Calu3 (cell line): ENCODE measurements at places on chromosomes 3 and 15. TPM values are rescaled to one million over a fixed set of nuclear protein-coding genes. Genes with fewer than 3 reads are reported as not detected.

Gene MINAR1
- 2.2 and 2.4 TPM in 2 replicates for total RNA-seq

Gene DLG1
- total RNA-seq: 105 and 127 TPM in 2 replicates

Gene CTNNB1
- 252 and 258 TPM in 2 replicates for total RNA-seq

Gene CD200R1L
- not detected in 2 replicates for total RNA-seq

Gene RNF111
- 55.2 and 65.8 TPM in 2 replicates for total RNA-seq

Gene DNAJC19
- total RNA-seq: 90.0 and 92.9 TPM in 2 replicates

Gene MED12L
- total RNA-seq: 4.6 and 5.2 TPM in 2 replicates

Gene PLA2G4B
- total RNA-seq: 4.1 and 6.8 TPM in 2 replicates

Gene TMC3
- total RNA-seq: not detected in 2 replicates

Gene TF
- total RNA-seq: 1.1 TPM in 2 replicates

Gene EXD1
- total RNA-seq: not detected in 2 replicates

Gene SCAMP5
- 10.7 and 13.6 TPM in 2 replicates for total RNA-seq

Gene LYZL4
- total RNA-seq: not detected in 2 replicates

Gene PODXL2
- 36.1 and 43.6 TPM in 2 replicates for total RNA-seq

Gene FEZF2
- total RNA-seq: not detected in 2 replicates

Gene IQCF5
- total RNA-seq: not detected in 2 replicates

Gene HGD
- 23.0 and 29.5 TPM in 2 replicates for total RNA-seq

Gene DPPA2
- total RNA-seq: not detected in 2 replicates

Gene MUC4
- 3.6 and 4.6 TPM in 2 replicates for total RNA-seq

Gene DNAJB11
- 171 and 181 TPM in 2 replicates for total RNA-seq

Gene DNAH1
- 10.2 and 13.1 TPM in 2 replicates for total RNA-seq

Gene NTRK3
- total RNA-seq: not detected in 2 replicates

Gene OCA2
- total RNA-seq: not detected in 2 replicates

Gene ADAMTS9
- 54.6 and 63.3 TPM in 2 replicates for total RNA-seq

Gene GLDN
- total RNA-seq: not detected in 2 replicates

Gene CAND2
- not detected in 2 replicates for total RNA-seq

Gene XIRP1
- total RNA-seq: not detected in 2 replicates

Gene RARRES1
- 1,088 and 1,195 TPM in 2 replicates for total RNA-seq

Gene BFSP2
- total RNA-seq: not detected in 2 replicates

Gene SAXO2
- 1.9 and 5.3 TPM in 2 replicates for total RNA-seq

Gene CLDN11
- total RNA-seq: 5.1 and 8.7 TPM in 2 replicates

Gene CFAP100
- total RNA-seq: not detected in 2 replicates

Gene MME
- total RNA-seq: 12.8 and 14.4 TPM in 2 replicates

Gene P2RY14
- total RNA-seq: not detected in 2 replicates

Gene GOLGA6L7
- not detected in 2 replicates for total RNA-seq

Gene SYNPR
- 0.90 TPM in 1 of 2 replicates, not detected in the other for total RNA-seq

Gene AHSG
- total RNA-seq: 0.24 and 0.39 TPM in 2 replicates

Gene SLC9C1
- not detected in 2 replicates for total RNA-seq

Gene MESP2
- total RNA-seq: not detected in 2 replicates

Gene MCCC1
- total RNA-seq: 74.7 and 87.5 TPM in 2 replicates

Gene GOLGA8J
- not detected in 2 replicates for total RNA-seq

Gene ATP13A4
- 24.6 and 31.9 TPM in 2 replicates for total RNA-seq

Gene GRK7
- not detected in 2 replicates for total RNA-seq

Gene GRM2
- 0.57 and 0.81 TPM in 2 replicates for total RNA-seq

Gene SOX14
- total RNA-seq: not detected in 2 replicates

Gene ERICH6
- total RNA-seq: 0.29 TPM in 1 of 2 replicates, not detected in the other

Gene TBL1XR1
- 199 and 206 TPM in 2 replicates for total RNA-seq

Gene CD96
- 0.27 TPM in 1 of 2 replicates, not detected in the other for total RNA-seq

Gene RASGRP1
- total RNA-seq: 9.0 and 15.1 TPM in 2 replicates

Gene TMEM44
- total RNA-seq: 44.0 and 52.6 TPM in 2 replicates

Gene C3orf52
- 28.2 and 29.8 TPM in 2 replicates for total RNA-seq

Gene SEMA5B
- not detected in 2 replicates for total RNA-seq

Gene SLC28A2
- not detected in 2 replicates for total RNA-seq
